ENCODE measurements at places on chromosomes 2 and 18.
A peak's percentile ranks its signal among the peaks of the same experiment; 100 is the strongest.

- peak; percentile 44 for DNase-seq
These were observed 60.1 kb downstream of the EMILIN2 start for GRCh38 chr18:2906704-2907549.

DNA sequence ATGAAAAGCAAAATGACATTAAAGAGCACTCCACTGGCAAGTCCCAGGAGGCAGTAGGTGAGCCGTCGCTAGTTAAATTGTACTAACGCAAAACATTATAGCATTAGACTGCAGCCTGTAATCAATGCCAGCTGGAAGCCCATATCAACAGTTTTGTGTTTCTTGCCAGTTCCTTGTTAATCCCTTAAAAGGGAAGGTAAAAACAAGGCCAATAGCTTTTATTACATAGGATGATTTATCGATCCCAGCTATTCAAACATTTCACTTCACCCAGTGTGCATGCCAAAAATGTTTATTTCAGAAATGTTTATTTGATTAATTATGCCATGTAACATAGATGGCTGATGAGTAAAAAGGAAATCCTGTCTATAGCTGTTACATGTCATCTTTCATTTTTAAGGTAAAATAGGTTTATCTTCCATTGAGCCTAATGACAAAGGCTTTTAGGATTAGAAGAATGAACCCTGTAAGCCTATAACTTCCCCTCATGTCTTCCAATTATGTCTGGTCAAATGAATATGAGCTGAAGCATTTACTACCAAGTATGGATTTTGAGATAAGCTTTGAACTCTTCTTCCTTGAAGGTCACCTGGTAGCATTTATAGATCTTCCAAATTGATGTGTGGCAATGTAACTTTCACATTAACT is 591.2 kb downstream of the RNF144A start:
- no peak for DNase-seq

DNA sequence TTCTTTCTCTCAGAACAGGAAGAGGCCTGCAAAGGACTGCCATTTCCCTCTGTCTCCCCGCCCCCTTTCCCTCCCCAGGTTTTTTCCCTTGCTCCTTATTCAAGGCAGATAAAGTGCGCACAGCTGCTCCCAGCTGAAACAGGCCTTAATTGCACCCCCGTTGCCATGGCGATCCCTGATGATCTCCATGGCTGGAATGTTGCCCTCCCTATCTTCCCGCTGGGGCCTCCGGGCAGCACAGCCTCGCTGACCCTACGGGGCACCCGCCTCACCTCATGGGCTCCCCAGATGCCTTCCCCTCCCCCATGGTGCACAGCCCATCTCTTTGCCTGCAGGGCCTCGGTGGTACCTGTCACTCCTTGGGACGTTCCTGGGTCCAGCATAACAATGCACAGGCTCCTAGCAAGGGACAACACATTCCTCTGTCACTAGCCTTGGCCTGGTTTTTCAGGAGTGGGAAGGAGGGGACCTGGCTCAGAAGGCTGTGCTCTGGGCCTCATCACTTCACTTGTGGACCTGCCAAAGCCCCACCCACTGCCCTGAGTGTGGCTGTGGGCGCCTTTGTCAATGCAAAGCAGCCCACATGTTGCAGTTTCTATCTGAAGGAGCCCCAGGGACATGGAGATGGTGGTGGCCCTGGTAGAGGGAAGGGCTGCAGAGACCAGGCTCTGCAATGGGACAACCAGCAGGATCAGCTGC is 115.0 kb downstream of the CELF4 start:
- DNase-seq: no peak

DNA sequence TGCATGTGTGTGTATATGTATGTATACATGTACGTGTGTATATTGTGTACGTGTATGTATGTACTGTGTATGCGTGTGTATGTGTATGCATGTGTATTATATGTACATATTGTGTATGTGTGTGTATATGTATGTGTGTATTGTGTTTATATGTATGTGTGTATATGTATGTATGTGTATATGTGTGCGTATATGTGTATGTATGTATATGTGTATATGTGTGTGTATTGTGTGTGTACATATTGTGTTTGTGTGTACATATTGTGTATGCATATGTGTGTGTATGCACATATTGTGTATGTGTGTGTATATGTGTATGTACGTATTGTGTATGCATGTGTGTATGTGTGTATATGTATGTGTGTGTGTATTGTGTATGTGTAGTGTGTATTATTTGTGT is 15.6 kb upstream of the NEU4 start:
- DNase-seq: no peak

DNA sequence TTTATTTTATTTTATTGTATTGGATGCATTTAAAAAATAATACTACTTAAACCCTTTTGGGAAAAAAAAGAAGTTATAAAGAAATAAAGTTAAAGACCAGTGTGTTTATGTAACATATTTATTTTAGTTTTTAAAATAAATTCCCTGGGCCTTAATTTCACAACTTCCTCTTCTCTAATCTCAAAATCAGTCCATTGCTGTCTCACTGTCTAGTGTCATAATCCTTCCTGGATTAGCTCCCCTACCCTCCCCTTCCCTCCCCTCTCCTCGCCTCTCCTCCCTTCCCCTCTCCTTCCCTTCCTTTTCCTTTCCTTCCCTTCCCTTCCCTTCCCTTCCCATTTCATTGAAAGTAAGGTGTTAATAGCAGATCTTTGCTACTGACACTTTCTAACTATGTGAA is 40.3 kb upstream of the ZEB2 start:
- no peak for DNase-seq

GRCh38 chr2:129719335-129719734 is 260.1 kb upstream of the RAB6C start:
- DNase-seq: no peak

GRCh38 chr18:79471046-79471445 is 75.3 kb downstream of the NFATC1 start:
- no peak for DNase-seq

- DNase-seq: no peak
These were observed 118.3 kb downstream of the CAPN13 start for GRCh38 chr2:30688956-30689401.

- no peak for DNase-seq
These were observed 413.7 kb upstream of the FAM98A start for GRCh38 chr2:34012715-34013302.

DNA sequence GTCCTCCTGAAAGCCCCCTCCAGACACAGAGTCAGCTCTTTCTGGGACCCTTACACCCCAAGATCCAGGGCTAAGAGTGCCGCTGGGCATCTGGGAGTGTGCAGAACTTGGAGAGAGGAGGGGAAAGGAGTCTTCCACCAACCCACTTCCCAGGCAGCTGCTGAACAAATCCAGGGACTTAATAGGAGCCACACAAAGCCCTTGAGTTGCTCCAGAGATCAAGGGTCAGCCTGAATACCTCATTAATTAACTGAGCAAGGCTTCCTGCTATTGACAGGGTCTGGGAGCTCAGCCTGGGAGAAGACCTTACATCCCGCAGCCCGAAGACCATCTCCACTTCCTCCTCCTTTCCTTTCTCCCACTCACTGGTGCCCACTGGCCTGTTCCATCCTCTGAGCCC is 108.3 kb downstream of the CELF4 start:
- DNase-seq: no peak

GRCh38 chr2:133711201-133711600 is 142.9 kb upstream of the NCKAP5 start:
- no peak for DNase-seq

- DNase-seq: no peak
These were observed 108.5 kb upstream of the COL3A1 start for GRCh38 chr2:188865681-188866080.

- no peak for DNase-seq
These were observed 1957.7 kb upstream of the CELF4 start for GRCh38 chr18:39523281-39523680.

GRCh38 chr2:161426922-161427663 is 11.0 kb downstream of the TBR1 start:
- no peak for DNase-seq

GRCh38 chr2:189095101-189095500 is 84.5 kb downstream of the COL5A2 start:
- no peak for DNase-seq

GRCh38 chr2:63975437-63976124 is 43.6 kb downstream of the VPS54 start:
- no peak for DNase-seq

DNA sequence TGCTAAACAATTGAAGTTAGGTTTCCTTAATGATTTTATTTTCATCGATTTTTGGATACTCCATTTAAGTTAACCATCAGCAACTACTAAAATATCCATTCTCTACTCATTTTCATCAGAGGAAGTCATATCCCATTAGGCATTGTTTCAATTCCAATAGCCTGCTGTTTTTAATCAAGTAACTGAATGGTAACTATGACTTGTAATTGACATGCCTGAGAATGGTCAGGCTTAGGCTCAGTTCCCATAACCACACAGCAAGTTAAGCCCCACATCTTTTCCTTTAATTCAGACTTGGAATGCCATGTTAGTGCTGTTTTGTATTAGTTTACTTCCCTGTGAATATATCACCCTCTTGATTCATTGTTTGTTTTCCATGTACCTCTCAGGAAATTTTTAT is 398.8 kb downstream of the ARHGAP15 start:
- no peak for DNase-seq
